Naive B cell (primary cell): ENCODE measurements at places on chromosomes 13 and 19.

DNA sequence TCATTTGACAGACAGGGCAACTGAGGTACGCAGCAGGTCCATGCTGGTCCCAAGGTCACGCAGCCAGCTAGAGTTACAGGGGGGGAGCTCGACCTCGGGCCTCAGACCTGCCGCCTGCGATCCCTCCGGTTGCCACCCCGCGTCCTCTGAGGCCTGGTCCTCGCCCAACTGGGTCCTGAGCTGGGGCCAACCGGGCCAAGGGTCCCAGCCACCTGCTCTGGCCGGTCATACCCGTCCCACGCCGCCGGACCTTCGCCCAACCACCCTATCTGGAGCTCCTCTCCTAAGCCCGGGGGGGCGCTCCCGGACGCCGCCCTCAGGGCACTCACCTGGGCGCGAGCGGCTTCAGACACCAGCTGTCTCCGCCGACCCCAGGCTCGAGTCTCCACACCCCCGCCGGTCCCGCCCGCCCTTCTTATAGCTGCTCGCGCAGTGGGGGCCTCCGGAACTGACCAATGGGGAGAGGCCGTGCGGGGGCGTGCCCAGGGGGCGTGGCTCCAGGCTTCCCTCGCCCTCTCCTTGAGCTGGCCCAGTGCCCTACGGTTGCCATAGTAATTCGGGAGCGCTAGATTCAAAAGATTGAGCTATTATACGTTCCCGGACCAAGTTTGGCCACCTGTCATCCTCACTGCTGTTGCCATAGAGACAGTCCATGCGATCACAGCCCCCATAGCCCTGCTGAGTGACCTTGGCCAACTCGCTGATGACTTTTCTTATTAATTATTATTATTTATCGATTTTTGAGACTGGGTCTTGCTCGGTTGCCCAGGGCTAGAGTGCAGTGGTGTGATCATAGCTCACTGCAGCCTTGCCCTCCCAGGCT, at the start of gene PLIN5:
TSS of gene PLIN5 (minus strand) at position 389 of the 823 bp plus-strand sequence. CDS start 1,150 bp downstream, outside the sequence.
- DNase-seq: peak; percentile 39

DNA sequence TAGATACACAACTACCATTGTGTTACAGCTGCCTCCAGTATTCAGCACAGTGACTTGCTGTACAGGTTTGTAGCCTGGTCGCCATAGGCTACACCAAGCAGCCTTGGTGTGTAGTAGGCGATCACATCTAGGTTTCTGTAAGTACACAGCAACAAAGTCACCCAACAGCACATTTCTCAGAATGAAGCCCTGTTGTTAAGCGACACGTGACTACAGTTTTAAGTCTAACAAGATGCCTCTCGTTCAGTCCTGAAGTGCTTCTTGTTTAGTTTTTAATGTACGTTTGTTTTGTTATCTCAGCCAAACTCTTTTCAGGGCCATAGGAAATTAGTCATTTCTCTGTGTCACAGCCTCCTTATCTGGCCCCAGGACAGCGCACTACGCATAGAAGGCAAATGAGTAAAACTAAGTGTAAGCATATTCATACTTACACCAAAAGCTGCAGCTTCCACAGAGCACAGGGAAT, 50.0 kb upstream of the GPR183 start:
- DNase-seq: no peak

DNA sequence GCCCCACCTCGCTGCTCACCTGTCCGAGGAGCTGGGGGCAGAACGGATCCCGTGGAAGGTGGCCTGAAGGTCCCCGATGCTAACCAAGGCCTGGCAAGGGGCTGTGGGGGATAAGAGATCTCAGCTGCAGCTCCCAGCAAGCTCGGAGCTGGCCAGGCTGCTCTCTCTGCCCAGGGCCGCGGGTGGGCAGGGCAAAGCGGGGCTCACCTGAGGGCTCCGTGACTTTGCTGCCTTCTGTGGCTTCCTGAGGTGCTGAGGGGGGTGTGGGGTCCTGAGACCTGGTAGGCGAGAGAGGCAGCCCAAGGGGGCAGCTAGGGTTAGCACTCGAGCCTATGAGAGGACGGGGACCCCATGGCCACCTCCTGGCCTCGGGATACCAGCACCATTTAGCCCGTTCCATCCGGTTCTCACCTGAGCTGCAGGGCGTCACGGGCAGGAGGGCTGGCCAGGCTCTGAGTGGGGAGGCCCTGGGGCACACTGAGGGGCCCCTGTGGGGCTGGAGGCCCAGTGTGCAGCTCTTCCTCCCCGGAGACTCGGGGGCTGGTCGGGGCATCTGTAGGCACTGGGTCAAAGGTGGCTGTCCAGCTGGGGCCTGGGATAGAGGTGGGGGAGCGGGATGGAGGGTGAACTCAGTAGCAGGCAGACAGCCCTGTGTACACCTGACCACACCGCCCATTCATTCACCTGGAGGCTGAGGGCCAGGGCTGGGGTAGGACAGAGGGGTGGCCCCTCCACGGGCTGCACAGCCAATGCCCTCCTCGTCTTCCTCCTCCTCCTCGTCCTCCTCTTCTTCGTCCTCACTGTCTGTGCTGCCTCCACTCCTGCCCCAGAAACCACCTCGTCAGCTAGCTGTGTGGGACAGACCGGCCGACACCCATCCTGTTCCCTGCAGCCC, 3.1 kb upstream of the TMEM86B start:
- DNase-seq: no peak

DNA sequence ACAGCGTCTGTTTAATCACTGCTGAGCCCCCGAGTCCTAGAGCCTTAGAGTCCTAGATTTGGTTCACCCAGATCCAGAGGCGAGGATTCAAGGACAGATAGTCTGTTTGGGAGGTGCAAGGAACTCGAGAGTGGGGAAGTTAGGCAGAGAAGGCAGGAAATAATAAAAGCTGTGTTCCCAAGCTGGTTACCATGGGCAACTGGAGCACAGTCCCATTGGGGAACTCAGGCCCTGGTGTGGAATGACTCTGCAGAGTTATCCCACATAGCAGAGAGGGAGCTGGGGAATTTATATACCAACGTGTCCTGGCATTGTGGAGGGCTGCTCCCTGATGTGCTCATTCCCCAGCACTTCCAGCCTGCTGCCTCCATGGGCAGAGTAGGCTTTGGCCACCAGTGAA, 9.7 kb downstream of the IGSF23 start:
- DNase-seq: no peak

GRCh38 chr13:85828094-85828684, 29.0 kb upstream of the SLITRK6 start:
- no peak for DNase-seq
